ENCODE measurements at places on chromosomes 2 and 18. TPM values are rescaled to one million over a fixed set of nuclear protein-coding genes. Genes with fewer than 3 reads are reported as not detected.

GRCh38 chr2:237486819-237487448 is at the start of gene MLPH:
TSS of gene MLPH (plus strand) at chr2:237487251. CDS start at chr2:237493427, 6,176 bp downstream.
- no peaks in the 10 kb centered on the region for H3K36me3 ChIP-seq
- no peaks in the 10 kb centered on the region for H3K27me3 ChIP-seq
- peaks cover 13% of the 10 kb centered on the region for H3K4me1 ChIP-seq
- H3K27ac ChIP-seq, result peak within 1 kb of the TSS; percentile 75
- peak; percentile 74 for DNase-seq

DNA sequence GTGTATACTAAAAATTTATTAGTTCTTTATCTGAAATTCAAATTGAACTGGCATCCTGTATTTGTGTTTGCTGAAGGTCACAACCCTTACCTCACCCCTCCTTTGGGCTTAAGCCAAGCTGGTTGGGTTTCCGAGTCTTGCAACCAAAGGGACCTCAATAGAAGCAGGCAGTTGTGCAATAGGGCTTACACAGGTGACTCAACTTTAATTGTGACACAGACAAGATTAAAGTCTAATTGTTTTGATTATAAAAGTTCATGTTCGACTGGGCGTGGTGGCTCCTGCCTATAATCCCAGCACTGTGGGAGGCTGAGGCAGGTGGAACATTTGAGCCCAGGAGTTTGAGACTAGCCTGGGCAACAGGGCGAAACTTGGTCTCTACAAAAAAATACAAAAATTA is 71.5 kb downstream of the RAB31 start:
- H3K36me3 ChIP-seq, result no peaks in the 10 kb centered on the region
- H3K4me1 ChIP-seq, result peaks cover 20% of the 10 kb centered on the region
- H3K27me3 ChIP-seq, result no peaks in the 10 kb centered on the region
- H3K4me3 ChIP-seq, result no peak overlapping the region

Gene DSC3
- 0.30 TPM for total RNA-seq

DNA sequence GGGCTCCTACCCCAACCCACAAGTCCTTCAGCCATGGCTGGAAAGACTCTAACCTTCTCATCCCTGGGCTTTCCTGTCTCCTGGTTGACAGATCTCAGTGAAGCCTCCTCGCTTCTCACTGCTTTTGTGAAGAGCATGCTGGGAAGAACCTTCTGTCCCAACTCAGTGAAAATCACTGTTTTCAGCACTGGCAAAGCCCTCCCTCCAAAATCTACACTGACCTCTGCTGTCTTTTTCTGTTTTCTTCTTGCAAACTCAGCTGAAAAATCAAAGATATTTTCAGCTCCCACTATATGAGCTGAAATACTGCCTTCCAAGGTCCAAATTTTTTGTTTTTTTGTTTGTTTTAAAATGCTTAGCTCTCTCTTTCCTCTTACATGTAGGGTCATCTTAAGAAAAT is 266.3 kb upstream of the AGAP1 start:
- no peaks in the 10 kb centered on the region for H3K27me3 ChIP-seq
- H3K36me3 ChIP-seq, result no peaks in the 10 kb centered on the region
- peaks cover 11% of the 10 kb centered on the region for H3K4me1 ChIP-seq
- no peak overlapping the region for H3K27ac ChIP-seq

DNA sequence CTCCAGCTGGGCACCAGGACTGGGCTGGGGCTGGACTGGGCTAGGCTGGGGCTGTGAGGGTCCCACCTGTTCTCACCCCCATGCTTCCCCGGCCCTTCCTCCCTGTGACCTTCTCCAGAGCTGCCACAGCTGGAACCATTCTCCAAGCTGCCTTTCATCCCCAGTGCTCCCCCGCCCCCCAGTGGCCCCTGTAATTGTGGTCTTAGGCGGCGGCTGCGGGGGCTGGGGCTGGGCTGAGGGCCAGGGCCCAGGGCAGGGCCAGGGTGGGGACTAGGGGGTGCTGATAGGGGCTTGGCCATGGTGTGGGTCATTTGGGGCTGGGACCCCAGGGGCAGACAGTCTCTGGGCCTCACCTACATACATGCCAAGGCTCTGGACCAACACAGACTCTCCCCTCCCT is 2.8 kb upstream of the WNT10A start:
- no peak for DNase-seq
- no peaks in the 10 kb centered on the region for H3K36me3 ChIP-seq
- H3K4me1 ChIP-seq, result peaks cover 12% of the 10 kb centered on the region

DNA sequence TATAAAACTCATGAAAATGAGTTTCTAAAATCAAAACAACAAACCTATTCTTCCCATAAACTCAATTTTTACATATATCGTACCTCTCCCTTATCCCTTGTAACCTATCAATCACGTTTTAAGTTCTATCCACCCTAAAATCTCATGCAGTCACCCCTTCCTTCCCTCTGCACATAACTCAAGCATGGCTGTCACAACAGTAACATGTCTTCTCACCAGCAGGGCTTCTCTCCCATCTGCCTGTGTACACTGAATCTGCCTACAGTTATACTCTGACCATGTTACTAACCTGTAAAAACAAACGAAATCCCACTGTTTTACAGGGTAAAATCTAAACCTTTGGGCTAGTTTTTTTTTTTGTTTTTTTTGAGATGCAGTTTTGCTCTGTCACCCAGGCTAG is 68.2 kb downstream of the MAP4K3 start:
- H3K4me1 ChIP-seq, result no peaks in the 10 kb centered on the region
- H3K27ac ChIP-seq, result no peak overlapping the region
- H3K36me3 ChIP-seq, result peaks cover 3% of the 10 kb centered on the region
- H3K27me3 ChIP-seq, result no peaks in the 10 kb centered on the region
- no peak overlapping the region for H3K4me3 ChIP-seq

DNA sequence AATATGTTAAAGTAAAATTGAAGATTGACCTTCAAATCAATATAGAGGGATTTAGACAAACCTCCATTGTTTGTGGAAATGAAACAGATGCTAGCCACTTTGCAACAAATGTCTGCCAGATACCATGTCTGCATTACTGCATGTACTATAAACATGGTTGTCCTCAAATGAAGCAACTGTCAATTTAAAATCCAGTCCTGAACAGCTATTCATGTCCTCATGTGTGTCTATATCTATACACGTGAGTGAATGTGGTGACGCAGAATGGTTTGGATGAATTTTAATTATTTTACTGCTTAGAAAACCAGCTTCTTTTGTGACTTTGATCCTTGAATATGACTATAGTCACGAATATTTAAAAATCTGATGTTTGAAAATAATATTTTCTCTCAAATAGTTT is 71.5 kb downstream of the NYAP2 start:
- H3K36me3 ChIP-seq, result no peaks in the 10 kb centered on the region
- no peaks in the 10 kb centered on the region for H3K27me3 ChIP-seq
- no peak for DNase-seq
- H3K27ac ChIP-seq, result no peak overlapping the region

DNA sequence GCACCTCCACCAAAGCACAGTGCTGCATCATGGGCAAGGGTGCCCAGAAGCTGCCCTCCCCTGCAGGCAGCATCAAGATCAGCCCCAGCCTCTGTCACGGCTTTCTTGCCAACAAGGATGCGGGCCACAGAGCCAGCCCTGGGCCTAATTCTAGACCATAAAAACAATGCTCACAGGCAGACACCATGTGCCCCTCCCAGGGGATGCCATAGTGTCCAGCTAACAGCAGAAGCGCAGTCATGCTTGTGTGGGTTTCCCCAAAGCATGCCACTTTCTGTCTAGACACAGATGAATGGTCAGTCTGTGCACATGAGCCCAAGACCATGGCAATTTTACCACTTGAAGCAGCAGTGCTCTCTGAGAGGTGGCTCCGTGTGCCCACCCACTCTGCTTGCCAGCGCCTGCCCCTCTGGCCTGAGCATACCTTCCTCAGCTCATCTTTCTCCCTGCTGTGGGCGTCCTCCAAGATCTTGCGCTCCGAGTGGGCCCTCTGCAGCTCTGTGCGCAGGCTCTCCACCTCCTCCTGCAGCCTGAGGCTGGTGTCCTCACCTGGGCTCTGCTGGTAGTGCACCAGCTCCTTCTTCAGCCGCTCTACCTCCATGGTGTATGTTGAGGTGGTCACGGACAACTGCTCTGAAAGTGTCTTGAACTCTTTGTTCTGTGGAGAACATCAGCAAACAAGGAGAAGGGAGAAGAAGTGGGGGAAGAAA is 81.3 kb upstream of the ACAA2 start:
- H3K27ac ChIP-seq, result no peak overlapping the region
- H3K36me3 ChIP-seq, result no peaks in the 10 kb centered on the region
- DNase-seq, result peak; percentile 40
- H3K27me3 ChIP-seq, result no peaks in the 10 kb centered on the region

GRCh38 chr18:56067214-56067894 is 479.4 kb upstream of the TCF4 start:
- H3K27ac ChIP-seq, result no peak overlapping the region
- H3K4me1 ChIP-seq, result no peaks in the 10 kb centered on the region
- DNase-seq, result no peak

DNA sequence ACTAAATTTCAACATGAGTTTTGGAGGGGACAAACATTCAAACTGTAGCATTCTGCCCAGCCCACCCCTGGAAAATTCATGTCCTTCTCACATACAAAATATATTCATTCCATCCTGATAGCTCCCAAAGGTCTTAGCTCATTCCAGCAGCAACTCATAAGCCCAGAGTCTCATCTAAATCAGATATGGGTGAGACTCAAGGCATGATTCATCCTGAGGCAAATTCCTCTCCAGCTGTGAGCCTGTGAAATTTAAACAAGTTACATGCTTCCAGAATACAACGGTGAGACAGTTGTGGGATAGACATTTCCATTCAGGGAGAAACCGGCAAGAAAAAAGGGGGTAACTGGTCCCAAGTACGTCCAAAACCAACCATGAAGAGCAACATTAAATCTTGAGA is 43.5 kb upstream of the FAHD2A start:
- H3K27me3 ChIP-seq, result no peaks in the 10 kb centered on the region
- DNase-seq, result no peak
- no peaks in the 10 kb centered on the region for H3K4me1 ChIP-seq
- no peak overlapping the region for H3K27ac ChIP-seq
- no peak overlapping the region for H3K4me3 ChIP-seq
- no peaks in the 10 kb centered on the region for H3K36me3 ChIP-seq

GRCh38 chr2:176193048-176193447 is 4.6 kb downstream of the HOXD1 start:
- H3K36me3 ChIP-seq, result no peaks in the 10 kb centered on the region
- no peak for DNase-seq
- H3K27me3 ChIP-seq, result peaks cover 7% of the 10 kb centered on the region
- no peak overlapping the region for H3K4me3 ChIP-seq
- no peak overlapping the region for H3K27ac ChIP-seq
- H3K4me1 ChIP-seq, result peaks cover 25% of the 10 kb centered on the region

DNA sequence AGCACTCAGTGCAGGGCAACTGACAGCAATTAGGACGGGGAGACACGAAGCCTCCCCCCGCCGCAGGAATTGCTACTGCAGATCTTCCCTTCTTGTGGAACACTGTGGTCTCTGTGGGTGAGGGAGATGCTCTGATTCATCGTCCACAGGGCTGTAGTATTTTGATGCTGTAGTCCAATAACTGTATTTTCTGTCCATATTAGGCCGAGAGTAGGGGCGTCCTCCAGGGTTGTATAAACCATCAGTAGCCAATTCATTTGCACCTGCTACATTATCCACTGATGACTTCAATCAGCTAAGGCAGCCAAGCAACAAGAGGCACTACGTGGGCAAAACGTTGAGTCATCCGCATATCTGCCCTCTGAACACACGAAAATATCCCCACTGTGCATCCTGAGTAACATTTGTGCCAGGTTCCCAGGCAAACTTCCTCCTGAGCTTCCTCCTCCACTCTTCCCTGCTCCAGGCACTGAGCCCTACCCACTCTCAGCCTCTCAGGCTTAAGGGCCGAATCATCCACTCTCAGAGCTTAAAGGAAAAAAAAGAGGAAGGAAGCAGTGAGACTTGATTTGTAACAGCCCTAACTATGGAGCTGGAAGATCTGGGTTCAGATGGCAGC is 62.1 kb downstream of the LBH start:
- no peak overlapping the region for H3K4me3 ChIP-seq
- H3K27ac ChIP-seq, result no peak overlapping the region
- DNase-seq, result no peak
- H3K4me1 ChIP-seq, result peaks cover 9% of the 10 kb centered on the region

DNA sequence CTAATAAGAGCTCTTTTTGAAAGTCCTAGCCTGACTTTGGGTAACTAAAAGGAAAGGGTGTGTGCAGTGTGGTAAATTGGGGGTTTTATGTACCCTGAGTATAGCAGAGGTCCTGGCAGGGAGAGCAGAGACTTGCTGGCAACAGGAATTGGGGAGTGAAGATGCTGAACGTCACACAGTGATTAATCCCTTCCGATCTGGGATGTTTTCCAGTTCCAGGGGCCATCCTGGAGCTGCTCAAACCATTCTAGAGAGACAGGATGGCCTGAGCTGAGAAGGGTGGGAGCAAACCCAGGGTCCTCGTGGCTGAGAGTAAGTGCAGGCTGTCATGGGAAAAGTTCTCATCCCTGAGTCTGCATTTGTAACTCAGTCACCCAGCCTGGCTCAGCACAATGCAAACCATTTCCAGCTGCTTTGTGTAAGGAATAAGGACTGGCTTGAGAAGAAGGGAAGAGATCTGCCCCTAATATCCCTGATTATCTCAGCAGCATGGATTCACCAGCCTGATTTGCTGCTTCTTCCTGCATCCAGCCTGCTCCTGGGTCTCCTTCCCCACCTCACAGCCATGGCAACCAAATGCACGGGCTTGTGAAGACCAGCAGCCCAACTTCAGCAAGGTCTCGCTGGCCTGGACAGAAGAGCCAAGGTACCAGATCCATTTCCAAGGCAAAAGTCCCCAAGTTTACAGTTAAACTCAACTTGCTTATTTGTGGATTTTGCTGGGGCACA is 47.1 kb upstream of the CELF4 start:
- no peaks in the 10 kb centered on the region for H3K27me3 ChIP-seq
- no peak overlapping the region for H3K27ac ChIP-seq
- no peak for DNase-seq
- H3K4me3 ChIP-seq, result no peak overlapping the region

Gene SERPINB11
- not detected for total RNA-seq

DNA sequence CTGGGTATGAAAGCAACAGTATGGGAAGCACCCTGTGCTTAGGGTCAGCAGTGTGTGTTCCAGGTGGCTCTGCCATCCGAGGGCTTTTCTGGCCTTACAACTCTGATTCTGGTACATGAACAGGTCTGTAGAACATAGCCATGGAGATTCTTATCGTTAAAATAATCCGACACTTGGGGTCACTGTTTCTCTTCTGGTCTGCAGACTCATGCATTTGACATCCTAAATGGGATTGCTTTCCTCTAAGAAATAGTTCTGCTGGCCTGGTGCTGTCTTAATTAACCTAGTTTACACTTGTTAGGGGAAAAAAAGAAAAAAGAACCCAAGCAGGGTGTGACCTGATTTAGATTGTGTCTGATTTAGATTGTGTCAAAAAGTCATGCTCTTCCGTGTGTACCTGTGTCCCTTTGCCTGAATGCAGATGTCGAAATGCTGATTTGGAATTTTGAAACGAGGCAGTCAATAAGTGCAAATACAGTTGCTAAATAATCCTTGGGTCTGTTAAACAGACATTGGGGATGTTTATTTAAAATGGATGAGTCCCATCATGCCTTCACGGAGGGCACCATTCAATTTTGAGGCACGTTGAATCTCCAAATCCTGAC is 59.6 kb downstream of the TRPM8 start:
- H3K27ac ChIP-seq, result no peak overlapping the region
- no peaks in the 10 kb centered on the region for H3K36me3 ChIP-seq
- no peaks in the 10 kb centered on the region for H3K4me1 ChIP-seq
- no peak for DNase-seq

Data from upper lobe of left lung (tissue), 6 donors.